Choroid plexus epithelial cell (primary cell): ENCODE measurements at places on chromosomes 2 and 18.
A peak's percentile ranks its signal among the peaks of the same experiment; 100 is the strongest.

DNA sequence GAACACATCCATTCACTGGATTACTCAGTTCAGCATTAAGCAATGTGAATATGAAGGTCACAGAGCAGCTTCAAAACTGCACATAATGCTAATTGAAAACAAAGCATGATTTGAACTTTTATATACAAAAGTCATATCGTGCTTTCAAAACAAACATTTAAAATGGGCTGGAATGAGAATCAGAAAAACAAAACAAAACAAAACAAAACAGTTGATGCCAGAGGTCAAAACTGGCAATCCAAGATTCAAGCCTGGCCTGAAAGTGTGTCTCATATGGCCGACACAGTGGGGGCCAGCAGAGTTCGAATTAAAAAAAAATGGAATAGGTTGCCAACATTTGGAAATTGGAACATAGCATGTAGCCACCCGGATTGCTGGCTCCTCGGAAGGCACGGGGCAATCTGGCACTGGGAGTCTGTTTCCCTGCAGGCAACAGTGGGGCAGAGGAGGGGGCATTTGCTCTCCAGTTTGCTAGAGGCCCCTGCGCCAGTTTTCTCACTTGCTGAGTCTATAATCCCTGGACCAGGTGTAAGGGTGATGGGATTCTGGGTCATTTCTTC is 294.4 kb downstream of the ZNF521 start:
- DNase-seq = no peak

DNA sequence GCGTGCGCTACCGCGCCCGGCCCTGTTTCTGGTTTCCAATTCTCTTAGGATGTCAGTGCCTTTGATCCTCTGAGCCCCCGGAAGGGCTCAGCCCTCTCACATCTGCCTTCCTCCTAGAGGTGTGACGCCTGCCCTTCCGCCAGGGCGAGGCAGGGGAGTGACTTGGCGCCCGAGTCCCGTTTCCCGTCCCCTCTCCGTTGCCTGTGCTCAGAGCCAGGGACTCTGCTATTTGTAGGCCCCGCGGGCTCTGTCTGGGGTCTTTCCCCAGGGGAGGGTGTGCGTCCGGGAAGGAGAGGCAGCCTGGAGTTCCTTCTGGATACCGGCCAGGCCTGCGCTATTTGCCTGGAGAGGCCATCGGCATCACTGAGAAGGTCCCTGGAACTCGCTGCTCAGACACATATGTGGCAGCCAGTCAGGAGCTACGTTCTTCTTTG is 103.7 kb upstream of the TAF1B start:
- DNase-seq = no peak

- no peak for DNase-seq
Measured at GRCh38 chr2:135152361-135152760, 100.3 kb downstream of the RAB3GAP1 start.

GRCh38 chr2:69192176-69192945 is 179.4 kb downstream of the ANTXR1 start:
- DNase-seq = no peak

DNA sequence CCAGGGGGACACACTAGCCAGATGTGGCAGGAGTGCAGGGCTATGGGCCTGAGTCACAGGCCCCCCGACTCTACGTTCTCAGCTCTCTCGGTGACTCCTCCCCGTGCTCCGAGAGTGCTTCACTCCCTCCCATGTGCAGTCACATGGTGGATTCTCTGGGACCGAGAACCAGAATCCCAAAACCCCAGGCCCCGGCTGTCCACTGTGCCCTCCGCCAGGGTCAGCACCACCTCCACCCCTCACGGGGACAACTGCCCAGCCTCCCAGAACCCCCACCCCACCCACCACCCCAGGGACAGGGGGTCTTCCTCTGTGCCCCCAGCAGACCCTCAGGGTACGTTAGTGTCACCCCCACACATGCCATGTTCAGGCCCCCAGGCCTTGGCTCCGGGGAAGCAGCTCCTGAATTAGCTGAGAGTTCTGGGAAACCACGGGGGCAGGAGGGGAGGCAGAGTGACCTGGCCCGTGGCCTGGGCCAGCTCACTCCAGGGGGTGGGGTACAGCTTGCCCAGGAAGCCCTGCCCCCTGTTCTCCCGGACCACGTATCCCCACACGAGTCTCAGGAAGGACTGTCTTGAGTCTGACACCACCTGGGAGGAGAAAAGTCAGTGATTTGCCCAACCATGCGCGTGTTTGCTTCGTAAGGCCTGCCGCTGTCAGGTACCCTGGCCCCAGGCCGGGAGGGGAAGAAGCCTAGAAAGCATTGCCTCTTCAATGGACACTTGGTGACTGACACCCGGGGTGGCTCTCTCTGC is 4.4 kb downstream of the RAMP1 start:
- no peak for DNase-seq

DNA sequence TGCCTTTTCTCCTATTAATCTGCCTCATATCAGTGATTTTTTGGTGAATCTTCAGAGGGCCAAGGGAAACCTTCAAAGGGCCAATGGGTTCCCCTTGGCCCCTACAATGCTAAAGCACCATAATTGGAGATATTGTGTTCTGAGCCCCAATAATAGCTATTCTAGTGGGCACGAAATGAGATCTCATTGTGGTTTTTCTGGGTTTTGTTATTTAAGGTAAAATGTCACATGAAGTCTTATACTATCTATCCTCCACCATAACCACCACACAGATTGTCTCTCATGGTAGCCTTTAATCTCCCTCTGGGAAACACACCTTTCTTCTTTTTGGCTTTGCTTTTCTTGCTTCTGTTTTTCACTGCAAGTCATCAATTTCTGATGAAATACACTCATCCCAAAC is 152.8 kb downstream of the B3GNT2 start:
- DNase-seq = no peak

GRCh38 chr2:183348492-183348891 is 224.2 kb downstream of the NUP35 start:
- no peak for DNase-seq

DNA sequence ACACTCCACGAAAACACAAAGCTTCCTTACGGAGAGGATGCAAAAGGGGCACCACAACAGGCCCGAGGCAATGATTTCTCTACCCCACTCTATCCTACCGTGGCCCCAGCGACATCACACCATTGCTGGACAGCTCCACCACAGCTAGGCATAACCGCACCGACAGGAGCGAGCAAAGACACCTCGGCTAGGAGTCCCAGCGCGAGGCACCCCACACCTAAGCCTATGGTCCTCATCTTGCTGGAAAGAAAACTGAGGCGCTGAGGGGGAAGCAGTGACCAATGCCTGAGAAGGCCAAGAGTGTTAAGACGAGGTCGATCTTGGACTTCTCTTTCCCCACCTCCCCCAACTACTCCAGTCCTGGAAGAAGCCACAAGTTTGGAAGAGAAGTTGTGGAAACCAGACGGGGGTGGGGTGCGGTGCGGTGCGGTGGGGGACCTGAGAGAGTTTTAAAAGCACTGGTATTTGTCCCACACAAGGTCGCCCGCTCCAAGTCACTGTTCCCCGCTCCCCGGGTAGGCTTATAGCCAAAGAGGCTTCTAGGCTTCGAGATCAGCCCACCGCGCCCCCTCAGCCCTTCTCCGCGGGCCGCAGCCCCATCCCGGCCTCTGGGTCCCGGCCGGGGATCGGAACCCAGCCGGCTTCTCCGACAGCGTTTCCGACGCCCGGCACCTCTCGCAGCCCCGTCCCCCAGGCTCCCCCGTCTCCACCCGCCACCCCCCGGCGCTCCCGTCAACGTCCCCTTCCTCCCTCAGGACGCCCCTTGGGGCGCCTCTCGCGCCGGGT is 766 bp downstream of the PDE6D start:
- DNase-seq = peak; percentile 43
